ENCODE measurements at places on chromosomes 3 and 15. TPM values are rescaled to one million over a fixed set of nuclear protein-coding genes. Genes with fewer than 3 reads are reported as not detected.

BDH1 gene
- total RNA-seq = 27.3 TPM

GOLGA6L10 gene
- total RNA-seq = not detected

DNA sequence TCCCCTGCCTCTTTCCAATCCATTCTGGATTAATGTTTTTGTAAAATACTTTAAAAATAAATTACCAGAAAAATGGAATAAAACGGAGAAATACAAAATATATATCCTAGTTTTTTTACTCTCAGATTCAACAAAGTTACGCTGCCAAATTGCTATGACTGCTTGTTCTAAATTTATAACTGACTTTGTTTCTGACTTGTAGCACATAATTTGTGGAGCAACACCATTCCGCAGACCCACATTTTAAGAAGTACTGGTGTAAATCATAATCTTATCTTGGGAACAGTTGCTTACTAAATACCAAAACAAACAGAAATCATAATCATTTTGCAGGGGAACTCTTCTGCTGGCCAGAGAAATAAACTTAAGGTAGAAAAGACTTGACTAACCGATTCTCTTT, 339.4 kb upstream of the CBLB start:
- H3K36me3 ChIP-seq = no peaks in the 10 kb centered on the region
- H3K4me3 ChIP-seq = no peak overlapping the region
- DNase-seq = no peak

DNA sequence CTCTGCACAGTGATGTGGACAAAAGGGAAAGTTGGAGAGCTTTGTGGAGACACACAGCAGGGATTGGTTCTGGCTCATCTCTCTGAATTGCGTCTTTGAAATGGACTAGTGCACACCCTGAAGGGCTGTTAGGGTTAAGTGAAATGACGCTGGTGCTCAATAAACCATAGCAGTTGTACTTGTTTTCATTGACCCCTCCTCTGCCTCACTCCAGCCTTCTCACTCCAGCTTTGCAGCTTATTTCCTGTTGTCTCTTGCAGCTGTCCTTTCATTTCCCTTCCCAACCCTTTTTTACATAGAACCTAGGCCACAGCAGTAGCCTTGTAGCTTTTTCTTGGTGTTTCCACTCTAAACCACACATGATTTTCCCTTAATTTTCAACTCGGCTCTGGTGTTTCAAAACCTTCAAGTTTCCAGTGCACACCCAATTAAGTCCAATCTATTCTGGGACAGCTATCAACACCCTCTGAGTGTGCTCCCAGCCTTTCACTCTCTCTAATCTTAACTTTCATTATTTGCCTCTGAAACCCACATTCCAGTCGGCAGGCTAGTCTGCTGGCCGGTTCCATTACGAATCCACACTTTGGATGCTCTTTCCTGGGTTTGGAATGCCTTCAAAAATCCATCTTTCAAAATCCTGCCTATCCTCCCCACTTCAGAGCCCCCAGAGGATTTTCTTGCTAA, 6.4 kb downstream of the C3orf52 start:
- H3K27ac ChIP-seq = peak overlapping the region; percentile 46
- no peak overlapping the region for H3K4me3 ChIP-seq
- no peak for DNase-seq
- H3K27me3 ChIP-seq = no peaks in the 10 kb centered on the region

DNA sequence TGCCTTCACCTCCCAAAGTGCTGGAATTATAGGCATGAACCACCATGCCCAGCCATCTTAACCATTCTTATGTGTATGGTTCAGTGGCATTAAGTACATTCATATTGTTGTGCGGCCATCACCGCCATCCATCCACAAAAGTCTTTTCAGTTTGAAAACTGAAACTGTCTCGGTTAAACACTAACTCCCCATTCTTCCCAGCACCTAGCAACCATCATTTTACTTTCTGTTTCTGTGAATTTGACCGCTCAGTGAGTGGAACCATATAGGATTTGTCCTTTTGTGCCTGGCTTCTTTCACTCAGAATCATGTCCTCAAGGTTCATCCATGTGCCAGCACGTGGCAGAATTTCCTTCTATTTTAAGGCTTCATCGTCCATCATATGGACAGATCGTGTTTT, 5.8 kb downstream of the MCM2 start:
- no peak for DNase-seq
- peaks cover 4% of the 10 kb centered on the region for H3K4me1 ChIP-seq
- no peak overlapping the region for H3K4me3 ChIP-seq
- no peak overlapping the region for H3K27ac ChIP-seq

- no peaks in the 10 kb centered on the region for H3K27me3 ChIP-seq
- H3K4me1 ChIP-seq = peaks cover 4% of the 10 kb centered on the region
- no peak for DNase-seq
- no peak overlapping the region for H3K4me3 ChIP-seq
Measured at GRCh38 chr3:56864090-56864489, 62.3 kb upstream of the ARHGEF3 start.

Data from SJCRH30 (cell line).